Stimulated activated CD8-positive, alpha-beta memory T cell treated with anti-CD3 and anti-CD28 coated beads, Interleukin-7, amount 100 ng/mL, for 1 hour (primary cell): ENCODE measurements at places on chromosomes 2 and 18.

- peak; percentile 47 for DNase-seq
These were observed 10.3 kb upstream of the CHST10 start for GRCh38 chr2:100427627-100428258.

- no peak for DNase-seq
These were observed 17.5 kb downstream of the GPR55 start for GRCh38 chr2:230907361-230908091.

DNA sequence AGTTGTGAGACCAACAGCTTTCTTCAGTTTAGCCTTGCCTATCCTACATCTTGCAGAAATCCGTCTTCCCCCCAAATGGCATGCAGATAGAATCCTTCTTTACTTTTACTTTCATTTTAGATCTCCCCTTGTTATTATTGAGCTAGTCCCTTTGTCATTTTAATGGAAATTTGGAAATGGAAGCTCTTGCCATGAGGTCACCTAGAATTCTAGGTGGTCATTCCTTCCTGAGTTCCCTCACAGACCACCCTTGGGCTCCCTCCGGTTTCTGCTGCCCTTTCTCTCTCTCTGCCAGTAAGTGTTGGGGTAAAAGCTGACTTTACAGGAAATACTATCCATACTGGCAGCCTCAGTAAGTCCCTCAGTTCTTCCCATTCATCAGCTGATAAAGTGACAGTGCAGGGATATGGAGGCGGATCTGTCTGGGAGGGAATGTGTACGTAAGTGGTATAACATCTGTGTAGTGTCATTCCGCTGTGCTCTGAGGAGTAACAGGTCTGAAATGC is 30.2 kb downstream of the ARHGAP25 start:
- no peak for DNase-seq

DNA sequence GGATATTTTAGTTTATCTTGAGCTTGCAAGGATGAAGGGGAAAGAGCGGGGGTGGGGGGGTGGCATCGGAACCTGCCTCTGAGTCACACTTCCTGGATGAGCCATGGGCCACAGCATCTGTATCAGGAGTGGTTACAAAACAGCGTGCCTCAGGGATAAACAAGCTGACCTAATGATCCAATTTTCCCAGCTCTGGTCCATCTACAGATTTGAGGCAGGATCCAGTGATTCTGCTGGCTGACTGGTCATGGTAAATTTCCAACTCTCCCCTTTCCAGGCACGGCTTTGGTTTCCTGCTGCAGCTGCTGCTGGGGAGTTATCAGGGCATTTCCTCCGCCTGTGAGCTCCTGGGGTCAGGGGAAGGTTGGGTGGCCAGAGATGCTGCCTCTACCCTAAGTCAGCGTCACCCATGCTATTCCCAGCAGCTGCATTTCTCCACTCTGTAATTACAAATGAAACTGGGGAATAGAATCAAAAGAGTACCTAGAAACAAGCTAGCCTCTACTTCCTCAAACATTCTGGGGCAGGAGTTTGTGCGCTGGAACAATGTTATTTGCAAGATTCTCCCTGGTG is 4.7 kb upstream of the HPCAL1 start:
- no peak for DNase-seq

DNA sequence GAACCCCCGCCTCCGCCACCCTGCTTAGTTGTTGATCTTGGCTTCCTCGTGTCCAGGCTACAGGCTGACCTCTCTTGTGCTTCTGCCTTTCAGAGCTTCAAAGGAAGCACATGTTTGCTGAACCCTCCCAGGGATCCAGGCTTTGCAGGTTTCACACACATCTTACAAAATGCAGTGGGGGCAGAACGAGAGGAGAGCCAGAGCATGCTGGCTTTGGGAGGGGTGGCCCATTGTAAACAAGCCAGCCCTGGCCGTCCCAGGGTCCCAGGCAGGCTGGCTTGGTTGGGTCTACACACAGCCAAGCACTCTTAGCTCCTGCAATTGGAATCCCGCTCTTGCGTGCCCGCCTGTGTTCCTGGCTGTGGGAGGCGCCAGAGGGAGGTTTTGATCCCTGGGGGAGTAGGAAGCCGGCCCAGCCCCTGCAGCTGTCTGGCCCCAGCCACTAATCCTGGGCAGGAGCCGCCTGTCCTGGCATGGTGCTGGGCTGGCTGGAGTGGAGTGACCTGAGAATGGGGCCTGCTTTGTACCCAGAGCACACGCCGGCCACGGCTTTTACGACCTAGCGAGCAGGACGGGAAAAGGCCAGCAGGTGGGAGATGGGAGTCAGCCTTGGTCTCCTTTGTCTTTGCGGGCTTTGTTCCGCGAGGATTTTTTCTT is 53.9 kb downstream of the SH3BP4 start:
- no peak for DNase-seq

DNA sequence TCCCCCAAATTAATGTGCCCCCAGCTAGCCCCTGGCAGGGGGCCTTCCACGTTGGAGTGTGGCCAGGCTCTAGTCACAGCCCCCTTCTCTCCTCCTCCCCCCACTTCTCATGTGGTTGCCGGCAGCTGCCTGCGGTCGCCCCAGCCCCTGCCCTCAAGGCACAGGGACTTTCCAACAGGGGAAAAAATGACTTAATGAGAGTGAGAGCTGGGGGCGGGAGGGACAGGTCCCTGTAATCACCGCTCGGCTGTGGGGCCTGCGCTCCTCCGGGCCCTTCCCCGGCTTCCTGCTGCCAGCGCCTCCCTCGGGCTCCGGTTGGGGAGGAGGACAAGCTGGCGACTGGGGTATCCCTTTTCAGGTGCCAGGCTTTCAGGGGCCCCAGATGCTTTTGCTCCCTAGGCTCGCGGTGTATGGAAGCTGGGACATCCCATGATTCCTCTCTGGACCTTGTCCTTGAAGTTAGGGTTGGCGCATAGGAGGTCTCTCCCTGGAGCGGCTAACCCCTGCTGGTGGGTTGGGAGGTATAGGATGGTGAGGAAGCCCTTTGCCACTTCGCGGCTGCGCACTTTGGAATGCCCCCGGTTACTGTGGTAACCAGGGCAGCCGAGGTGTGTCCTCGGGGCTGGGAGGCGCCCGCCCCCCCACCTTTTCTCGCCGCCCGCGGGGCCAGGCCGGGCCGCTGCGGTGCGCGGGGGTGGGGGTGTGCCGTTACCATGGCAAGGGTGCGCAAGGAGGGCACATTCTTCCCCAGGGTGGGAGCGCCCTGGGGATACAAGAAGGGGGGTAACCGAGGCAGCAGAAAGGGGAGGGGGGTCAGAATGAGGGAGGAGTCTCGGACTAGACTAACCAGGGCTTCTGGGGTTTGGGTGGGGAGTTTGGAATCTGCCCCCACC is 16.1 kb downstream of the WNT10A start:
- peak; percentile 61 for DNase-seq

DNA sequence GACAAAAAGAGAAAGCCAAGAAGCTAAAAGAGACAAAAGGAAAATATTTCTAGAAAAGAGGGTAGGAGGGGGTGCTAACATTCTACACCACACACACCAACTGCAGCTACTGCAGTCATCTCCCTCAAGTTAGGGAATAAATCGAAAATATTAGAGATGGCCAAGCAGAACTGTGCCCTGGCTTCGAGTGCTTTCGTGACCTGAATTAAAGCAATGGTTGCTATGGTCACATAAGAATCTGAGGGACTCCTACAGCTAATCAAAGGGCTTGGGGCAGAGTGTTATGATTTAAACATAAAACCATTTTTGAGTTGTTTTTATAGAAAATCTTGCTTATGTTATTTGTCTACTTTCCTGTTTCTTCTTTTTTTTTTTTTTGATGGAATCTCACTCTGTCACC is 159.6 kb upstream of the HNRNPA3 start:
- no peak for DNase-seq
